Stimulated activated CD8-positive, alpha-beta memory T cell treated with anti-CD3 and anti-CD28 coated beads, Interleukin-4, amount 100 ng/mL, for 4 hours (primary cell): ENCODE measurements at places on chromosomes 4 and X.

DNA sequence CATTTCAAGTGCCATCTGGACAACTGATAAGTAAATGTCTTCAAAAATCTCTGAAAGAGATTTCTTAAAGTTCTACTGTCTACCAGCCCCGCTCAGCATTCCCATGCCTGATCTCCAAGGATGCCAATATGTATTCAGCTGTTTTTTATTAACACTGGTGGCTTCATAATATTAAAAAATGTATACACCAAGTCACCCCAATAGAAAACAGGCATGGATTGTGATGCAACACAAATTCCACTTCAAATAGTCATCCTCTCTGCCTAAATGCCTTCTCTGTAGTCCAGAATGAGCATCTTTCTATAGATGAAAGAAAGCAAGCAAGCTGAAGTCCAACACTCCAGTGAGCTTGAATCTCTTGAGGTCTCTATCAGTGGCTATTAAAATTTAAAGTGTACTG, 152.2 kb upstream of the PPARGC1A start:
- DNase-seq, result no peak

DNA sequence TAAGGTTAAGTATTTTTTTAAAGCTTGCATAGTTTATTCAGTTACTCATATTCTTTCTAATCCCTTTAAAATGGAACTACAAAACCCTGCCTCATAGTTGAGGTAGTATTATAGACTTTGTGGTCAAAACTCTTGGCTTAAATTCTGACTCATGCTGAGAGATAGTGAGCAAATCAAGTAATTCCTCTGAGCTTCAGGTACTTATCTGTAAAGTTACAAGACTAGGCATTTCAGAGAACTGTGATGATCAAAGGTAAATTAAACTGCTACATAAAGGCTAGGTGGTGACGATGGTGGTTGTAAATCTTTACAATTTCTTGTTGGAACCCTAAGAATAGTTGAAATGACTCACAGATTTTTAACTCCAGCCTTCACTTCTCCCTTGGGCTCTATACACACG, 3.2 kb upstream of the CLOCK start:
- DNase-seq, result no peak

DNA sequence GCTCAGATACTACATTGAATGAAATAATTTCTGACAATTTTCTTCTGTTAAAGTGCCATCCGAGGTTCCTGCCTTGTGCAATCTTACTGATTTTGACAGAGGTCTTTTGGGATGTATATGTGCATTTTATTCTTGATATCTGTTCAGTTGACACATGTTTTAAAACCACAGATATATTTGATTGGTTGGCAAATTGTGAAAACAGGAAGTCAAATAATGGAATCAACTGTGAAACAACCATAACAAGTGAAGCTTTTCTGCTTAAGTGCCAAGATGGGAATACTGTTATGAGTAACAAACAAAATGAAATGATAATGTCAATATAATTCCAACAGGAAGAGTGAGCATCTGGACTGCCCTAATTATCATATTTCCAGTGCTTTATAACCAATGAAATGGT, 84.9 kb upstream of the TET2 start:
- DNase-seq, result no peak

DNA sequence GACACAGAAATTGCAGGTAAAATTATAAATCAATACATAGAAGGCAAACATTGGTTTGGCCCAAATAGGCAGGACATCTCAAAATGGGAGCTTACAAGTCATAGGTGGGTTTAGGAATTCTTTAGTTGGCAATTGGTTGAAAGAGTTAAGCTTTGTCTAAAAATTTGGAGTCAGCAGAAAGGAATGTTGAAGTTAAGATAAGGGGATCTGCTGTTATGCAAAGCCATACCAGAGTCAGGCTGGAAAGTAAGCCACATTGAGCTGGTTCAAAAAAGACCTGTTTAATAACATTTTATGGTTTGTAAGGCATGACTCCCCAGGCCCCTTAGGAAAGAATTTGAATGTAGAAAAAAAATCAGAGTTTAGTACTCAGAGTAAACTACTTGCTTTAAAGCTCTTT, 92.6 kb downstream of the IL13RA2 start:
- DNase-seq, result no peak

DNA sequence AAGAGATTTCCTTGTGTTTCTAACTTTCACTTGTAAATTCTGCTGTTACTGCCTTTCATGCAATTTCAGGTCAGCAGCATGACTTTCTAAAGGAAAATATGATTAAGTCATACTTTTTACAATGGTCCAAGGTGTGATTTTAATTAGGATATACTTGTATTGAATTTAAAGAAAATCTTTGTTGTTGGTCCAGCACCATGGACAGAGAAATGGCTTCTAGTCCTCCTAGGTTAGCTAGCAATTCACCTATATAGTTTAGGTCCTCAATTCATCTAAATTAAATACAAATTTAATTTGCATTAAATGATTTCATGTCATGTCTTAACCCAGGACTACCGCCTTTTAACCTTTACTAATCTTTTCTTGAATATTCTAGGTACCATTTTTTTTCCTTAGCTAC, 304.9 kb upstream of the RPS6KA3 start:
- DNase-seq, result no peak

DNA sequence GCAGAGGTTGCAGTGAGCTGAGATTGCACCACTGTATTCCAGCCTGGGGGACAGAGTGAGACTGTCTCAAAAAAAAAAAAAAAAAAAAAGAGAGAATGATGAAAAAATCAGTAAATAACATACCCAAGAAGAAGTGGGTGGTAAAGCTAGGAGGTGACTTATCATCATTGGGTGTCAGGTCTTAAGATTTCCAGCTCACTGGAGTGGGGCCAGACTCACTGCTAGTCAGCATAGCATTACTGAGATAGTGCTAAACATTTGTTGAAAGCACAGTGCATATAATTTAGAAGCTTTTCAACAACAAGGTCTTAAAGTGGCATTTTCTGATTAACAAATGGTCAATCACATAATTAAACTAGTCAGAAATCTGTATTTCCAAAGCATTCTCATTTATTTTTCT, 221.8 kb upstream of the GYPA start:
- no peak for DNase-seq

DNA sequence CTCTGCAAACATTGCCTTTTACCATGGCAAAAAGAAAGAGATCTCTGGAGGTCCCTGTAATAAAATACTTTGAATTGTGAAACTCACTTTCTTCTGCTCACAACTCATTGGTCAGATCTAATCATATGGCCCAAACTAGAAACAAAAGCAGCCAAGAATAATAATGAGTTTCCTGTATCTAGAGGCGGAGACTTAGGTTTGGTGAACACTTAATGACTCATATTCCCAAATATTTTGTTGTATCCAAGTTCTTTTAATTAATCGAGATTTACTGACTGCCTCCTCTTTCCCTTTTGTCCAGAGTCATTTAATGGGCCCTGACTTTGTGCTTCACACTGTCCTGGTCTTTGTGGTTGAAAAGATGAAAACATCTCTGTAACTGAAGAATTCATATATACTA, 190.6 kb downstream of the CCSER1 start:
- DNase-seq, result no peak

GRCh38 chr4:185819144-185819543, 7.2 kb upstream of the SORBS2 start:
- DNase-seq, result no peak

GRCh38 chr4:113811359-113811758, 49.8 kb upstream of the CAMK2D start:
- no peak for DNase-seq

GRCh38 chr4:3491681-3492405, 28.7 kb downstream of the DOK7 start:
- no peak for DNase-seq

DNA sequence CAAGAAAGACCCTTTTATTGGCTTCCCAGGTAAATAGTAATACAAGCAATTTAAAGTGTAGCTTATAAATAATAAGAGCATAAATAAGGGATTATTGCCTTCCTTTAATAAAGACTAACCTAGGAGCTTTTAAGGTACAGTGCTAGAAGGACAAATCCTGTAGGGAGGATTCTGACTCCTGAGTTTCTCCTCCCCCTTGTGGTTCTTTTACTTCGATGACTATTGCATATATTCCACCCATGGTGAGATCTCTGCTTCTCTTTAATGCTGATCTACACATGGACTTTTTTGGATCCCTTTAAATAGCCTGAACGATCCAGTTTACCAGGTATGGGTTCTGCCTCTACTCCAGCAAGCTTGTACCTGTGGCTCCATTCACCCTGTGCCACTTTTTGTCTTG, 2.5 kb downstream of the GALNT7 start:
- DNase-seq, result no peak

GRCh38 chr4:120672076-120672475, 250.4 kb downstream of the PRDM5 start:
- DNase-seq, result no peak

DNA sequence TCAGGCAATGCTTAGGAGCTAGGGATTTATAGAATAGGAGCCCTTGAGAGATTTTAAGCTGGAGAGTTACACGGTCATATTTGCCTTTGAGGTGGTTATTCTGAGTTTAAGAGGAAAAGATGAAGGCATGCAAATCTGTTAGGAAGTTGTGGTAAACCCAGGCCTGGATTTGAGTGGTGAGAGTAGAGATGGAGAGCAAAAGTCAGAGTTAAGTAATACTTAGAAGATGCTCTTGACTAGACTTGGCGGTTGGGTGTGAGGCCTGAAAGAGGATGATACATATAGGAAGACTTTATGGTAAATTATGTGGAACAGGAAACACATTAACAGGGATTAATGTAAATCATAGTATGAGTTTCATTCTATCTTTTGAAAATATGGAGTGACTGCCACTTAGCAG, 136.0 kb upstream of the ARX start:
- DNase-seq, result no peak

- no peak for DNase-seq
These were observed 221.7 kb downstream of the APBB2 start for GRCh38 chr4:40992472-40993295.

GRCh38 chr4:16721613-16722291, 176.7 kb downstream of the LDB2 start:
- no peak for DNase-seq

DNA sequence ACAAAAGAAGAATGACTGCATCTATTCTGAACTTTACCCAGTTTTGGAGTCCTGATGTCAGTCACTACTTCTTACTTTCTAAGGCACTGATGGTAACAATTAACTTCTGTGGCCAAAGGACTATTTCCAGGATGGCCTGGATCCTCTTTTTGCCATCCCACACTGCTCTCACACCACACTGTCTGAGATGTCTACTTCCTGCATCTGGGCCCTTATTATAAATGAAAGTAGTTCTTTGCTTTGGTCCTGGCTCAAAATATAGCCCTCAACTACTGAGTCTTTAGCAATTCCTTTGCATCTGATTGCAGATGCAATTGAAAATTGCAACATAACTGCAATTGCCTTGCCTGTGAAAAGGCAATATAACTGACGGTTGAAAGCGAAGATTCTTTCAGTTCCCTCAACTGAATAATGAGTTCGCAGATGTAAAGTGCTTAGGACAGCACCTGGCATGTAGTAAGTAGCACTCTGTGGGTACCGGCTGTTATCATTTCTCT, 44.2 kb downstream of the COQ2 start:
- DNase-seq, result no peak

GRCh38 chr4:4659871-4660651, 118.2 kb upstream of the STX18 start:
- DNase-seq, result no peak

- DNase-seq, result no peak
These were observed 35.9 kb upstream of the PPM1K start for GRCh38 chr4:88320224-88320779.

DNA sequence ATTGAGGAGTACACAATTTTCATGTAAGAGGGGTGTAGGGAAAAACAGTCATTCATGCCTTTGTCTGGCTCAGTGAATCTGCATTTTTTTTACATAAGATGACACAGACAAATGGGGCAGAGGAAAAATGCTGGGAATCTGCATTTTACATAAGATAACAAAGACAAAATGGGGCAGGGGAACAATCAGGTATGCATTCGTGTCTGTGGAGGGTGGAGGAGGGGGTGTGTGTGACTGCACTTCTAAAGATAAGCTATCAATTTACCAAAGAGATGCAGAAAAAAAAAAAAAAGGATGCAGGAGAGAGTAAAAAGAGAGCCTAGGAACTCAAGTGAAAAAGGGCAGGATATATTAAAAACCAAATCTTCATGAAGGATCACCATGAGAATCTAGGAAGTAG, 637.4 kb downstream of the ZNF674 start:
- no peak for DNase-seq

DNA sequence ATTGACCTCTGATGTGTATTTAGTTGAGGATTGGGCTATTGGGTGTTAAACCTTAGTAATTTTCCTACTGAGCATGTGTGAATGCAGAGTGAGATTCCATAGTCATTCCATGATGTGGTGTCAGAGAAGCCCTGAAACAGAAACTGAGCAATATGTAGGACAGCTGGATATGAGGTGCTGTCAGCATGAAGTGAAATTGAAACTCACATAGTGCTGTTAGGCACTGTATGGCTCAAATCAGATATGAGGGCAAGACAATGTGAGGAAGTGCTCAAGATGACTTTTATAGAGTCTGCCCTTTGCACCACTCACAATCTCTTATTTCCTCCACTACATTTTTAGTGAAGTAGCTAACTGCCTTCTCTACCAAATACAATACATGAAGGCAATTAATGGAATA, 188.3 kb downstream of the SH3BGRL start:
- DNase-seq, result no peak

GRCh38 chr4:90234916-90235547, 107.8 kb downstream of the CCSER1 start:
- DNase-seq, result no peak

- DNase-seq, result no peak
These were observed 379.1 kb downstream of the IL1RAPL1 start for GRCh38 chrX:28966331-28966730.

- DNase-seq, result no peak
These were observed 1321.1 kb downstream of the RAPGEF2 start for GRCh38 chr4:160423879-160424451.

DNA sequence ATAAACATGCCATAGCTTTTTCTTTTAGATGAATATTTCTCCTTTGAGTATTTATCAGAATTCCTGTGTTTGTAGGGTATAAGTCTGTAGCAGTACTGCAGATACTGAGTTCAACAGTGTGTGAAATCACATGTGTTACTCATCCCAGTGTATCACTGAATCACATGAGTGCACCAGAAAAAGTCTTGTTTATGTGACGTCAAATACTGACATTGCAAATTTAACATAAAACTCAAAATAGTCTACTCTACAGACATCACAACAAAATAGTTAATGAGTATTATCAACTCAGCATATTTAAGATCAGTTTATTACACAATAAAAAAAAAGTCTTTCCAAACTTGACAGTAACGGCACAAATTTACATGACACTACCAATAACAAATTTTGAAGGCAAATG, 221.3 kb downstream of the DCTD start:
- DNase-seq, result no peak

- no peak for DNase-seq
These were observed 121.3 kb downstream of the PRDM5 start for GRCh38 chr4:120801137-120801758.

- no peak for DNase-seq
These were observed 10.0 kb downstream of the PARM1 start for GRCh38 chr4:74942918-74943253.

DNA sequence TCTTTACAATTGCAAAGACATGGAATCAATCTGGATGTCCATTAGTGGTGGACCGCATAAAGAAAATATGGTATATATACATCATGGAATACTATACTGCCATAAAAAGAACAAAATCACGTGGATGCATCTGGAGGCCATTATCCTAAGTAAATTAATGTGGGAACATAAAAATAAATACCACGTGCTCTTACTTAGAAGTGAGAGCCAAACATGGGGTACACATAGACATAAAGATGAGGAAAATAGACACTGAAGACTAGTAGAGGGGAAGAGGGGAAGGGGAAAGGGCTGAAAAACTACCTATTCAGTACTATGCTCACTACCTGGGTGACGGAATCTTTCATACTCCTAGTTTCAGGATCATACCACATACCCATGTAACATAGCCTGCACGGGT, 179.3 kb upstream of the TECRL start:
- no peak for DNase-seq
